Ureter (tissue), 1 donor: ENCODE measurements at places on chromosomes 16 and 17. TPM values are rescaled to one million over a fixed set of nuclear protein-coding genes. Genes with fewer than 3 reads are reported as not detected.

DNA sequence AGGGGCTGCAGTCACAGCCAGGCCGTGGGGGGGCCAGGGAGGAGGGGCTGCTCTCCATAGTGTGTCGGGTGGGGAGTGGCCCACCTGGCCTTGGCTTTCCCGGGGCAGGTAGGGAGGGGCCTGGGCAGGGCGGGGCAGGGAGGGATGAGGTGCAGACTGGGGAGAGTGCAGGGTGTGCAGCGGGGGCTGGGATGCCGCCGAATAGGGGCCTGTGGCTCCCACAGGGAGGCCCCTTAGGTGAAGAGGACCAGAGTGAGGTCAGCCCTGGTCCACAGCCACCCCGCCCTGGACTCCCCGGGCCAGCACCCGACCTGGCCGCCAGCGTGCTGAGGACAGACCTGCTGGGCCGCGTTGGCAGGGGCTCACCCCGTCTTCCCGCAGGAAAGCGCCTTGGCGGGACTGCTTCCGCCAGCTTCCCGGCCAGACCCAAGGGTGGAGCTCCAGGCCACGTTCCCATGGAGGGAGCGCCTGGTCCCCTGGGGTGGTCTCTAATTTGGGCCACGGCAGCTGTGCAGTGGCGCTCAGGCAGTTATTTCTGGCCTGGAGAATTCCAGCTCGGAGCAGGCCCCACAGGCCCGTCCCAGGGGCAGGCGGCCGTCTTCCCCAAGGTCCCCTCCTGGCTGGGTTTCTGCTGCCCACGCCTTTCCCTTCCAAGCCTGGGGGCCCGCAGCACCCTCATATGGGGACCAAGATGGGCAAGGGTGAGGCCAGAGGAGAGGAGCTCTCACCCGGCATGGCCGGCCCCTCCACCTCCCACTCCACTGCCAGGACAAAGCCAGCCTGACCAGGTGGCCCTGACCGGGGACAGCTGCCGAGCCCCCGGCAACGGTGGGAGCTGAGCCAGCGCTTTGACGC is 27.9 kb downstream of the CACNA1H start:
- no peak for DNase-seq

- no peak for DNase-seq
Observed at GRCh38 chr16:70470927-70471341, 16.5 kb downstream of the FCSK start.

DNA sequence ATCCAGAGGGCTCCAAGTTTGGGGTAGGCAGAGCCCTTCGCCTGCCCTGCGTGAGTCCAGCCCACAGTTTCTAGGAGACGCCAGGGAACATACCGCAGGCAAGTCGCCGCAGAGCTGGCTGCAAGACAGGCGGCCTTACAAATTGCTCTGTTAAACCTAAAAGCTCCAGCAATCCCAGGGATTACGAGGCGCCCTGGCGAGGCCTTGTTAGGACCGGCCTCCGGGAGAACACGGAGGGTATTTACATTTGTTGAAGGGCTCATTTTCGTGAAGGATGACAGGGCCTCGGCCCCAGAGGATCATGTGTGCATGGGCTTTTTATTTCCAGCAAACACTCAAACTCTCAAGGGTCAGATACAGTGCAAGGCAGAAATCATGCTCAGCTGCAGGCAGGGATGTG is 77.6 kb upstream of the FOXF1 start:
- DNase-seq = peak; percentile 60

GRCh38 chr17:43550754-43551153 is 4.6 kb upstream of the ETV4 start:
- DNase-seq = no peak

Gene KRT33A
- total RNA-seq = not detected

Gene ABCA9
- 4.3 TPM for total RNA-seq

Gene CSH1
- total RNA-seq = not detected

Gene MYO19
- 93.7 TPM for total RNA-seq

Gene EZH1
- total RNA-seq = 45.7 TPM

Gene OR4D1
- total RNA-seq = not detected

Gene ABCC12
- not detected for total RNA-seq

Gene SLC52A1
- 2.5 TPM for total RNA-seq
